Activated CD4-positive, alpha-beta T cell treated with anti-CD3 and anti-CD28 coated beads, Interleukin-2, amount 50 U/mL, for 48 hours (primary cell): ENCODE measurements at places on chromosomes 4 and X.
A peak's percentile ranks its signal among the peaks of the same experiment; 100 is the strongest.

DNA sequence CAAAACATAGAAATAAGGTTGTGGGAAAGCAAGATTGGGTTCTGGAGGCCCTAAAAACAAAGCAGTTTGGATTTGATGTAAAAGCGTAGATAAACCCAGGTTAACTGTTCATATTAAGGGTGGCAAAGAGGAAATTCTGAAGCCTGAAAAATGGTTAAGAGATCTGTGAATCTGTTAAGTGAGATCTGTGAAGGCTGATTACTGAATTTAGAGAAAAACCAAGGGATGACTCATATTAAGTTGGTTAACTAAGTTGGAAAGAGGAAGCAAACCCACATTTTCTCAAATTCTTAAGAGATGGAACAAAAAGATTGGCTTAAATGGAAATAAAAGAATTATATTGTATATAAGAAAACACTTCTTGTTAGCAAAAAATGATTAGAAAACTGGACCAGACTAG lies 22.8 kb downstream of the GPAT3 start:
- no peak for DNase-seq

GRCh38 chr4:17468619-17469221 lies 43.2 kb downstream of the QDPR start:
- no peak for DNase-seq

GRCh38 chr4:105246712-105247111 lies 100.0 kb downstream of the TET2 start:
- no peak for DNase-seq

DNA sequence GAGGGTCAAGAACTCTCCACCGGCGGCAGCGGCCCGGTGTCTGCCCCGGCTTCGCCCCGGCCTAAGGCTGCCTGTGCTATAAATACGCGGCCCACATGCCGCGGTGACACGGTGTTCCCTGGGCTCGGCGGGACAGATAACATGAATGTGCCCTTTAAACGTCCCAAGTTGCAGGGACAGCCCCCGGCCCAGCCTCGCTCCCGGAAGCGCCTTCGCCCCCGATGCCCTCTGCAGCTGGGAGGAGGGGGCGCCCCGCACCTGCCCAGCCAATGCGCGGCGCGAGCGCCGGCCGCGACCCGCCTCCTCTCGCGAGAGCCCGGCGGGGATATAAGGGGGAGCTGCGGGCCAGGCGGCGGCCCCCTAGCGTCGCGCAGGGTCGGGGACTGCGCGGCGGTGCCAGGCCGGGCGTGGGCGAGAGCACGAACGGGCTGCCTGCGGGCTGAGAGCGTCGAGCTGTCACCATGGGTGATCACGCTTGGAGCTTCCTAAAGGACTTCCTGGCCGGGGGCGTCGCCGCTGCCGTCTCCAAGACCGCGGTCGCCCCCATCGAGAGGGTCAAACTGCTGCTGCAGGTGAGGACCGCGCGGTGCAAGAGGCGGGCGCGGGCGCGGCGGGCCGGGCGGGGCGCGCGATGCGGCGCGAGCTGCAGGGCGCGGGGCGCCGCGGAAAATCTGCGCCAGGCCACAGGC lies at the start of gene SLC25A4:
TSS of gene SLC25A4 (plus strand) at position 355 of the 689 bp plus-strand sequence. CDS start at position 462, 107 bp downstream.
- peak; percentile 86 for DNase-seq

DNA sequence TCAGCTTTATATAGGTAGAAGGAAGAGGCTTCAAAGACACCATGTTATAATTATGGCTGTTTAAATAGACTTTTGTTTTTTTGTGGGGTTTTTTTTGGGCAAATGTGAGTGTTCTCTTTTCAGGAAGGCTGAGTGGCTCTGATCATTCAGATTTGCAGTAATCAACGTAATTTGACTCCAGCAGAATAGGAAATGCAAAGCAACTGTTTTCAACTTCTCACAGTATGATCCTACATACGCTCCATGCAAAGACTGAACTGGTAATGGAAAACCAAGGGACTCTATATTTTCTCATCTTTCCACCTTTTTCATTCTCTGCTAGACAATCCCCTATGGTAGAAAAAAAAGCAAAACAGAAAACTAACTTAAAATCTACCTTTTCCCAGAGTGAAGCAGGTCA lies 10.8 kb downstream of the ADH1B start:
- DNase-seq, result no peak

DNA sequence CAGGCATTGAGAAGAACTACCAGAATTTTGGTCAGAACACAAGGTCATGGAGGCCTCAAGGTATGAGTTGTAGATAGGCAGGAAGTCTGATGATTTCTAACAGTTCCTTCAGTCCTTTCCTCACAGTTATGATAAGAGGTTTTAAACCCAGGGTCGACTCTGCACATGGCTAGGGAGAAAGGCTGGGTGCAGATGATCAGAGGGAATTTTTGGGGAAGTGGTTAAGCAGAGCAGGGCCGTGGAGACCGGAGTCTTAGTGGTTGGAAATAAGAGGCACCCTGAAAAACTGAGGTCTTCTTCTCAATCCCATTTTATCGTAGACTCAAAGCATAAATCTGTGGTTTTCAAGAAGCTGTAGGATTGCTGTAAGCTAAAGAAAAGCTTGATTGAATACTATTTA lies 118.5 kb upstream of the ANK2 start:
- no peak for DNase-seq

- DNase-seq, result no peak
These were observed 80.3 kb upstream of the HHIP start for GRCh38 chr4:144565527-144566195.

GRCh38 chrX:40108959-40109287 lies 11.2 kb upstream of the BCOR start:
- DNase-seq, result peak; percentile 65

- DNase-seq, result no peak
These were observed 21.5 kb upstream of the TBL1X start for GRCh38 chrX:9443327-9443726.

- DNase-seq, result peak; percentile 62
These were observed 968 bp upstream of the NELFA start for GRCh38 chr4:2009651-2010233.
